Lower leg skin (tissue), 4 donors: ENCODE measurements at places on chromosomes 4 and X. TPM values are rescaled to one million over a fixed set of nuclear protein-coding genes. Genes with fewer than 3 reads are reported as not detected.

GRCh38 chr4:86401826-86402225 lies 42.0 kb upstream of the MAPK10 start:
- no peak for DNase-seq

- DNase-seq = no peak
Observed at GRCh38 chrX:22666441-22666840, 333.3 kb upstream of the DDX53 start.

GRCh38 chr4:17701882-17702281 lies 79.5 kb downstream of the FAM184B start:
- no peak for DNase-seq

DNA sequence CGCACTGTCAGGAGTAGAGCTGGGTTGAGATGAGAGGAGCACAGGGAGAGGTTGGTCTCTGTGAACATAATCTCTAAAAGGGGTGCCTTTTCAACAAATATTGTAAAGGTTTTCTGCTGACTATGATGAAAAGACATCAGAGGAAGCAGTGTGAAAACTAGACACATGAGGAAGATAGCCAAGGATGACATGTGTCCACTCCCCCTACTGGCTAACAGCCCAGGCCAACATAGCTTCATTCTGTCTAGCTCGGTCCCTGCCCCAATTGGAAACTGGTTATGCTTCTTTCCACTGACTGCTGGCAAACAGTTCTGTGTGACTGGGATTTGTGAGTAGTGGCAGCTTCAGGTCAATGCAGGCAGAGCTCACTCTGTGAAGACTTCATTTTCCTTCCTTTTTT lies 115.4 kb upstream of the ESX1 start:
- peak; percentile 13 for DNase-seq

- DNase-seq = no peak
Observed at GRCh38 chrX:86023811-86024210, 23.5 kb downstream of the CHM start.

DNA sequence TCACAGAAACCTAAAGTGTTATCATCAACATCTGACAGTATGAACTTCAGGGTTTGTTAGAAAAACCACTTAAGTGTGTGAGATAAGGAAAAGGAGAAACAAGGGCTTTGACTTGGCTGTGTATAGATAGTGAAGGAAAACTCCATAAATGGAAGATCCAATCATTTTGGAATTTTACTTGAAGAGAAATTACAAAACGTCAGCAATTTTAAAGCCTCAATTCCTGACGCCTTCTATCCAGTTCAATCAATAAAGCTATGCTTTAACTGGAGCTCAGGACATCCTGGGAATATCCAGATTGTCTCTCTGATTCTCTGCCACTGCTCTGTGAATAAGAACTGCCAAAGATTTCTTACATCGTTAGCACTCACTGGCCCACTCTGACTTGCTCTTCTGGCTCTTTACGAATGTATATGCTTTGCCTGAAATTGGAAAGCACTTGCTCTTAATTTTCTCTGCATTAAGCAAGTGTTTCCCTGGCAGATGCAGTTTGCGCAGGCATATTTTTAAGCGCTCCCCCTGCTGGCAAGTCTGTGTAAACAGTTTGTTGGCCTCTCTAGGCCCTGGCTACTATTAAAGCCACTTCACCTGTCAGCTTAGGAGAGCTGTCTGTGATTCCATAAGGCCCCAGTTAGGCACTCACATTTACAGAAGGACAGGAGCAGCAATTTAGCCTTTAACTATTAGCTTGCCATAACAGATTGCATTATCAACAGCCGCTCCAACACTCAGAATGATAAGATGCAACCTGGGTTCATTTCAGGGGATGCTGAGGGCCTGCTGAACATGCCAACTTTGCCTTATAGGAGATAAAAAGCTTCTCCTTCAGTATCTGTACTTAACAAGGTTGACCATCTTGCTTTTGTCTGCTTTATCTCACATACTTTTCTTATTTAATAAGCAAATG lies 251.4 kb upstream of the DDX53 start:
- no peak for DNase-seq

- no peak for DNase-seq
Observed at GRCh38 chr4:36900446-36900987, 344.0 kb upstream of the NWD2 start.

DNA sequence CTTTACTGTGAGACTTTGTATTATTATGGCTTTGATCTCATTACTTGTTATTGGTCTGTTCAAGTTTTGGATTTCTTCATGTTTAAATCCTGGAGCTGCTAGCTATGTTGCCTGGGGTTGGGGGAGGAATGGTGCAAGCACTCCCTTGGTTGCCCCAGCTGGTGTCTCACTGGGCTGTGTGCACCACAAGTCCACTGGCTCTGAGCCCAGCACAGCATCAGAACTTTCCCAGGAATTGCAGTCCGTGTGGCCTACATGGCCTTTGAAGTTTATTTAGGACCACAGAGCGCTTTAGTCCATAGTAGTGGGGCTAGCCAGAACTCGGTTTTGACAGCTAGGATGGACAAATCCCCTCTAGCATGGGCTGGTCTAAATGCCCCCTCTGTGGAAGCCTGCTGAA lies 278.8 kb upstream of the RPS6KA3 start:
- no peak for DNase-seq

- DNase-seq = no peak
Observed at GRCh38 chr4:114791976-114792375, 193.4 kb downstream of the UGT8 start.

DNA sequence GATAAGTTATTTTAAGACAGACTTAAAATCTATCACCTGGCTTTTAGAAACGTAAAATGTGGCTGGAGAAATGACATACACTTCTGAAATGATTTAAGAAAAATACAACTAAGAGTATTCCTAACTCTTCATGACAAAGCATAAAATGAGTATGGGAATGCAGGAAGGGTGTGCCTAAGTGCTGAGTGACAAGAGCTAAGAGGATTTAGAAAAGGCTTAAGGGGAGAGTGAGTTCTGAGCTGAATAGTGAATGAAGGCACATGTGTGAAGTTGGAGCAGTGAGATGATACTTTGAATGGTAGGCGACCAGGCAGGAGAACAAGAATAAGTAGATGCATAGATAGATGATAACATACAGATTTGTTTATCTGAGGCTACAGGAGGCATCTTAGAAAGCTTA lies 458.3 kb upstream of the TENM3 start:
- DNase-seq = no peak

GRCh38 chr4:126807132-126807531 lies 825.6 kb upstream of the INTU start:
- DNase-seq = no peak

- DNase-seq = no peak
Observed at GRCh38 chrX:134948333-134949241, 42.2 kb upstream of the SMIM10 start.

The RENBP gene
- 11.8 TPM for total RNA-seq

The ATP1B4 gene
- not detected for total RNA-seq

The PDGFC gene
- 24.4 TPM for total RNA-seq
